Vagina (tissue), 2 donors: ENCODE measurements at places on chromosomes 6 and 20.
A peak's percentile ranks its signal among the peaks of the same experiment; 100 is the strongest.

GRCh38 chr6:118934461-118935330, at the start of gene MCM9:
Gene MCM9 (minus strand): TSS chr6:118935159. CDS start chr6:118931723, 3,436 bp downstream.
- DNase-seq = no peak
- no peaks in the 10 kb centered on the region for H3K27me3 ChIP-seq
- H3K4me3 ChIP-seq = peak within 1 kb of the TSS; percentile 86
- H3K36me3 ChIP-seq = peaks cover 10% of the 10 kb centered on the region
- peak within 1 kb of the TSS; percentile 89 for H3K27ac ChIP-seq

DNA sequence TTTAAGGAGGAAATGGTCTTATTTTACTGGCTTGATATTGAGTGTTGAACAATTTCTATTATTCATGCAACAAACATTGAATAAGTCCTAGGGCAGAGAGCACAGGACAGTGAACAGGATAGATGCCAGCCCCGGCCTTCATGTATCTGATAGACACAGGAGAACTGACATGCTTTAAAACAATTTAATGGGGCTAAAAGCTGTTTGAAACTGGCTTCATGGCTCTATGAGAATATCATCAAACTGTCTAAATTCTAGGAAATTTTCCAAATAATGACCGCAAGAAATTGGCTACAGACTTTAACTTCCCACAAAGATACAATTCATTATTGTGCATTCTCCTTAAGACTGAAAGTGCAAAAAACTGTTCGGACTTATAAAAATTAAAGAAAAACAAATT, 69.0 kb downstream of the ID4 start:
- peak overlapping the region; percentile 8 for H3K27ac ChIP-seq
- no peaks in the 10 kb centered on the region for H3K36me3 ChIP-seq
- peaks cover 5% of the 10 kb centered on the region for H3K4me1 ChIP-seq
- no peaks in the 10 kb centered on the region for H3K27me3 ChIP-seq
- no peak overlapping the region for H3K4me3 ChIP-seq

DNA sequence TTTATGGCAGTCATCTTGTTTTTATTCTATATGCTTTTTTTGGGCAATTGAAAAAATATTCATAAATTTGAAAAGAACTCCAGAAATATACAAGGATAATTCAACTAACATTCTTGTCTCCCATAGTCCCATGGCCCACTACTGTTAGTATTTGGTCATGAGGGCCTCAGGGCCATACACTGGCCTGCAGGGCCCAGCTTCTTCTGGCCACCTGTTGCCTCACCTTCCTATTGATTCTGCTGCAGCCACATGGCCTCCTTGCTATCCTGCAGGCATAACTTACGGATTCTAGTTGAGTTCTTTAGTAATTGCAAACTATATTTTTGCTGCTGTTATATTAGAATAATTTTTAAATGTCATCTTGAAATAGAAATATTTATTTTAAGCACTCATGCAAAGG, 72.6 kb downstream of the SCAND1 start:
- no peak overlapping the region for H3K4me3 ChIP-seq
- no peaks in the 10 kb centered on the region for H3K27me3 ChIP-seq
- H3K4me1 ChIP-seq = peaks cover 7% of the 10 kb centered on the region
- no peaks in the 10 kb centered on the region for H3K36me3 ChIP-seq
- H3K27ac ChIP-seq = no peak overlapping the region

DNA sequence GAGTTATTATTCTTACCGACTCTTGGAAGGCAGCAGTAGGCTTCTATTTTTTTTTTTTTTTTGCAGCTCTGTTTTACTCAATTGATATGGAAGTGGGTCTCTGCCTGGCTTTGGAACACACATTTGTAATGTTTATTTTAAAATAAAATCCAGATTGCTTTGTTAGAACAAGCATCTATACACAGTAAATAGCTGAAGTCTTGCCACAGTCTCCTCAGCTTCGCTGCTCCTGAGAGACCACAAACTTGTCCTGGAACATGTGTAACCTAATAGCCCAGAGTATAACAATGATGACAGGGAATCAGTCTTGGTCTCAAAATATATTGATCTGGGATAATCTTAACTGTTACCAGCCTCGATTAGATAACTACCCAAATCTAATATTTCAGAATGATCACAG, 299.8 kb upstream of the NOX3 start:
- DNase-seq = no peak
- H3K36me3 ChIP-seq = no peaks in the 10 kb centered on the region
- H3K4me3 ChIP-seq = no peak overlapping the region
- H3K4me1 ChIP-seq = no peaks in the 10 kb centered on the region
- no peaks in the 10 kb centered on the region for H3K27me3 ChIP-seq

DNA sequence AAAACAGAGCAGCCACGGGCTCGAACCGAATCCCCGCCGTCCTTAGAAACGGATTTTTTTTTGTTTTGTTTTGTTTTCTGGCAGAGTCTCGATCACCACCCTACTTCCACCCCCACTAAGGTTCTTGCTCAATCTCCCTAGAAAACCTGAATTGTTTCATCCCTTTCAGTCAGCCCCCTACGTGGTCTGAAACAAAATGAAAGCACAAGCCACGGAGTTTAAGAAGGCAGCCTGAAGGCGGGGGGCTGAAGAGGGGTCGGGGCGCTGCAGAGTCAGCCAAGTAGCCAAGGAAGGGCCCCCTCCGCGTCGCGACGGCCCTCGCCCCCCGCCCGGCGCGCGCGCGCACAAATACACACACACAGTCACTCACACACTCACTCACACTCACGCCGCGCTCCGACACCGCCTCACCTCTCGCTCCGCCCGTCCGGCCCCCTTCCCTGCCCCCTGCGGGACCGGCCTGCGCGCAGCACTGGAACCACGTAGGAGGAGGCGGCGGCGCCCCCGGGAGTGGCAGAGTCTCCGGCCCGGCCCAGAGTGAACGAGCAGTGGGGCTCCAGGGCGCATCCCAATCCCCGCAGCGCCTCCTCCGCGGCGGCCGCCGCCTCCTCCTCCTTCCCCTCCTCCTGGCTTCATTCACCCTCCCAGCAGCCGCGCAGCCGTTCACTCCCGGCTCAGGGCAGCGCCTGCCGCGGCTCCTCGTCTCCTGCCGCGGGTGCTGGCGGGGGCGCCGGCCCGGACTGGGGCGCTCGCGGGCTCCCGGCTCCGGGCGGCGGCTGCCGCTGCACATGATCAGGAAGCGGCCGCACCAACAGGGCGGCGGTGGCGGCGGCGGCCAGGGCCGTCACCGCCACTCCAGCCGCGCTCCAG, 1.4 kb downstream of the ATXN1 start:
- H3K4me3 ChIP-seq = peak overlapping the region; percentile 93
- H3K4me1 ChIP-seq = peaks cover 41% of the 10 kb centered on the region
- H3K27ac ChIP-seq = peak overlapping the region; percentile 99

DNA sequence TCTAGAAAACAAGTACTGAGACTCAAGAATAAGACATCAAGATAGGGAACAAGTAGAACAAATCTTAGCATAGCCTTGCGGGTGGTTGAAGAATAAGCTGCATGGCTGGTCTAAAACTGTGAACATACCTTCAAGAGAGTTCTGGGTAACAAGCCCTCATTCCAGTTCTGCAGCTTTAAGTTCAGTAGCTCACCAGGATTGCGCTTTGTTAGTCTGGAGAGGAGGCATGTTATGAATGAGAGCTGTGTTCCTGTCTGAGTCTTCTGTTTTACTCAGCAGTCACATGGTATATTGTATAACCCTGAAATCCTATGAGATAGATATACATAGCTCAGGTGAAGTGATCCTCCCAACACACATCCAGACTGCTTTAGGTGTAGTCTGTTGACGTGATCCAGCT, 406.6 kb upstream of the IRAK1BP1 start:
- no peak for DNase-seq
- no peaks in the 10 kb centered on the region for H3K4me1 ChIP-seq
- H3K27ac ChIP-seq = no peak overlapping the region
- H3K36me3 ChIP-seq = no peaks in the 10 kb centered on the region

DNA sequence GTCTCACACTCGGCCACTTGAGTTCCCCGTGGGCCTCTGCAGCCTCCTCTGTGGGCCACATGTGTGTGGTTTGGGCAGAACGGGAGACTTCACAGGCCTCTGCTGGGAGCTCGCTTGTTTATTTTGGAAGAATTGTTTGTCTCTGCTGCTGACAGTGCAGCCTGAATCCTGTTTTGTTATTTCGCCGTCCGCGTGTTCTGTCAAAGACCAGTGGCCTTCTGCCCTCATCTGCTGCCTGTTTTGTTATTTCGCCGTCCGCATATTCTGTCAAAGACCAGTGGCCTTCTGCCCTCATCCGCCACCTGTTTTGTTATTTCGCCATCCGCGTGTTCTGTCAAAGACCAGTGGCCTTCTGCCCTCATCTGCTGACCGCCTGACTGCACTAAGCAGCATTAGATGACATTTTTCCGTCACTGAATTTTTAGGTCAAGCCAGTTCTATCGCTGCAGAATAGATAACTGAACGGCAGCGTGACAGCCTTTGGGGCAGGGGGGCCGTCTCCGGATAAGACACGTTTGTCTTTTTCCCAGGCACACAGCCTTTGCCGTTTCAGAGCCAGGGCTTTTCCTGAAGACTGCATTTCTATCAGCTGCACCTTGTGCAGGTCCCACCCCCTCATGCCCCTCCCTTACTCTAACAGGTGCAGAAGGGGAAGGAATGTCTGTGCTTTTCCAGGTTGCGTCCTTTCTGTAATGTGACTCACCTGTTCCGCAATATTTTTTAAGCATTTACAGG, 158.5 kb upstream of the AFDN start:
- no peaks in the 10 kb centered on the region for H3K27me3 ChIP-seq
- DNase-seq = no peak
- H3K27ac ChIP-seq = no peak overlapping the region
- H3K4me3 ChIP-seq = no peak overlapping the region
- H3K4me1 ChIP-seq = no peaks in the 10 kb centered on the region
- H3K36me3 ChIP-seq = no peaks in the 10 kb centered on the region
